ENCODE measurements at places on chromosomes 5 and 9.
A peak's percentile ranks its signal among the peaks of the same experiment; 100 is the strongest.

DNA sequence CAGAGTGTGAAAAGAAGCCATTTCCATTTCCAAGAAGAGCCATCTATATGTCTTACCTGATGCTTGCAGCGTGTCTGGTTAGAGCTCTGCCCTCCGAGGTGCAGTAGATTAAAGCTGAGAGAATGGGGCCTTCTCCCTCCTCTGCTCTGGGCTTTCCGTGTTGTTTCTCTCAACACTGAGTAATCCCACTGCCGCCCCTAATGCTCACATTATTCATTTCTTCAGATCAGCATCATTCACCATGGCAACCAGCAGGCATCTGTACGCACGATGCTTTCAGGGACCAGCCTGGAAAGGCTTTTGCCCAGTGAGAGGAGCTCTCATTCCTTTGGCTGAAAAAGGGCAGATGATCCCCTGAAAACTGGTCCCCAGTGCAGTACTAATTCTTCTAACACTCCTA lies 79.6 kb downstream of the CYFIP2 start:
- peak; percentile 38 for DNase-seq

DNA sequence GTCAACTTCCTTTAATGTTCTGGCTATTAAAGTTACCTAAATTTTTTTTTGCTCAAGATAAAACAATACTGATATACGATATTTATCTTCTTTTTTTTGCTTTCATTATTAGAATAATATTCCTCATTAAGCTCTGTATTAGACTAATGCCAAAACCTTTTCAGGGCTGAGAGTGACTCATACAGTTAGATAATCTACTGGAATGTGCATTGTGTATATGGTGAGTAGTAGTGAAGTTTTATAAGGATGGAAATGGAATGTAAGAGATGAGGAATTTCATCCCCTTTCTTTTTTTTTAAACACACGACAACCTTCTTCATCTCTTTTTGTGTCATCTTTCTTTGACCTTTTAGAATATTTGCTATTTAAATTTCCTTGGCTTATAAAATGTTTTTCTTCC lies 268.6 kb downstream of the ISL1 start:
- DNase-seq = no peak

DNA sequence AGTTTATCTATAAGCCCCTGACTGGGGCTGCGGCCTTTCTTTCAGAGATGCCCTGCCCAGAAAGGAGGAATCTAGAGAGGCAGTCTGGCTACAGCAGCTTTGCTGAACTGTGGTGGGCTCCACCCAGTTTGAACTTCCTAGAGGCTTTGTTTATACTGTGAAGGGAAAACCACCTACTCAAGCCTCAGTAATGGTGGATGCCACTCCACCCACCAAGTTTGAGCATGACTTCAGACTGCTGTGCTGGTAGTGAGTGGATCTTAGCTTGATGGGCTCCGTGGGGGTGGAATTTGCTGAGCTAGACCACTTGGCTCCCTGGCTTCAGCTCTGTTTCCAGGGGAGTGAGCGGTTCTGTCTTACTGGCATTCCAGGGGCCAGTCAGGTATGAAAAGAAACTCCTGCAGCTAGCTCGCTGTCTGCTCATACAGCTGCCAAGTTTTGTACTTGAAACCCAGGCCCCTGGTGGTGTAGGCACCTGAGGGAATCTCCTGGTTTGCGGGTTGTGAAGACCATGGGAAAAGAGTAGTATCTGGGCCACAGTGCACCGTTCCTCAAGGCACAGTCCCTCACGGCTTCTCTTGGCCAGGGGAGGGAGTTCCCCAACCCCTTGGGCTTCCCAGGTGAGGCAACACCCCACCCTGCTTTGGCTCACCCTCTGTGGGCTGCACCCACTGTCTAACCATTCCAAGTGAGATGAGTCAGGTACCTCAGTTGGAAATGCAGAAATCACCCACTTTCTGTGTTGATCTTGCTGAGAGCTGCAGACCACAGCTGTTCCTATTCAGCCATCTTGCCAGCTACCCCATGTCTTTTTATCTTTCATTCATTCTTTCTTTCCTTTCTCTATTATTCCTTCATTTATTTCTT lies 211.8 kb upstream of the C9orf72 start:
- DNase-seq = peak; percentile 35

DNA sequence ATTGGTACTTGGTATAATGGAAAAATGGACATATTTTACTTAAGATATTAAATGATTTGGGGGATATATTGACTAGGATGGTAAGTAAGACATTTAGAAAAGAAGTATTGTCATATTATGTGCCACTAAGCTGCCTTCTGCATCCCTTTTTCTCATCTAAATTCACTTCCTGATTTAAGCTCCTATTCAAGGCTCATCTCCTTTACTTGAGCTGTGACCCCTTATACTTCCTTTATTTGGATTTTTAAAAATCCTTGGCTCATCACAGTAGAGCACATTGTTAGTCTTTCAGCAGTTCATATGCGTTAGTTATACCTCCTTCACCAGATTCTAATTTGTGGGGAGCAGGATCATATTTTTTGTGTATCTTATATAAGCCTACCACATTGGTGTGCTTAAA lies 6.6 kb downstream of the COMMD10 start:
- no peak for DNase-seq

DNA sequence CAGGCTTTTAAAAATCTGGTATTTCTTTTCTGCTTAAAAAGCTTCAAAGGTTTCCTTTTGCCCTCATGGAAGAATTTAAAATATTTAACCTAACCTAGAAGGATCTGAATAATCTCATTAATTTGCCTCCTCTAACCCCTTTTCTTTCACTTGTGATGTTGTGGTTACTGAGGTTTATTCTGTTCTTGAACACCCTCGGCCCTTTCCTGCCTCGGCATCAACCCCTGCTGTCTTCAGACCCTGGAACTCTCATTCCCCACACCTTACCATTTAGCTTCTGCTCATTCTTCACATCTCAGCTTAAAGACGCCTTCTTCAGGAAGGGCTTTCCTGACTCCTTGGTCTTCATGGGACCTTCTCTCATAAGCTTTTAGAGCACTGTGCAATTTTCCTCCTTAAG lies 131.4 kb upstream of the MAN2A1 start:
- no peak for DNase-seq

- DNase-seq = no peak
Observed at GRCh38 chr9:81986051-81986450, 2.5 kb upstream of the SPATA31D1 start.

DNA sequence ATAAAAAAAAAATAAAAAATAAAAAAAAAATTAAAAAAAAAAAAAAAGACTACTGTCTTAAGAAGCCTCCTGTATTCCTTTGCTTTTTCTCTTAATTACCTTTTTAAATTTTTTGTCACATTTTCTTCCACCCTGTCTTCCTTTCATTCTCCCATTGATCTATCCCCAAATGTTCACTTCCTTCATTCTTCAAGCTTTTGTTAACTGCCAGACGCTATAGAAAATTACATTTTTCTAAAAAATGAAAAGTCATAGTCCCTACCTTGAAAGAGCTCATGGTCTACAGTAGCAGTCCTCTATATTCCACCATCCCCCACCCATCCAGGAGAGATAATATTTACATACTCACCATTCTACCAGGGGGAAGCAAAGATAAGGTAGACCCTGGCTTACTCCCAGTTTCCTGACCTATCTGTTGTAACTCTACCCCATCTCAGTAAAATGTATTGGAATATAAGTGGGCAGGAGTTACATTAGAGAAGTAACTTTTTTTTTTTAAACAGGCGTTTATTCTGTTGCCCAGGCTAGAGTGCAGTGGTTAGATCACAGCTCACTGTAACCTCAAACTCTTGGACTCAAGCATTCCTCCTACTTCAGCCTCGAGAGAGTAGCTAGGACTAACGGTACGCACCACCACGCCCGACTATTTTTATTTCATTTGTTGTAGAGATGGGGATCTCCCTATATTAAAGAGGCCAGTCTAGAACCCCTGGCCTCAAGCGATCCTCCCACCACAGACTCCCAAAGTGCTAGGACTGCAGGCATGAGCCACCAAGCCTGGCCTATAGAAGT lies 3.8 kb upstream of the PRKAA1 start:
- no peak for DNase-seq

GRCh38 chr9:126611193-126611591 lies 2.5 kb upstream of the LMX1B start:
- DNase-seq = no peak

GRCh38 chr9:96501633-96502538 lies 51.9 kb downstream of the HABP4 start:
- no peak for DNase-seq

DNA sequence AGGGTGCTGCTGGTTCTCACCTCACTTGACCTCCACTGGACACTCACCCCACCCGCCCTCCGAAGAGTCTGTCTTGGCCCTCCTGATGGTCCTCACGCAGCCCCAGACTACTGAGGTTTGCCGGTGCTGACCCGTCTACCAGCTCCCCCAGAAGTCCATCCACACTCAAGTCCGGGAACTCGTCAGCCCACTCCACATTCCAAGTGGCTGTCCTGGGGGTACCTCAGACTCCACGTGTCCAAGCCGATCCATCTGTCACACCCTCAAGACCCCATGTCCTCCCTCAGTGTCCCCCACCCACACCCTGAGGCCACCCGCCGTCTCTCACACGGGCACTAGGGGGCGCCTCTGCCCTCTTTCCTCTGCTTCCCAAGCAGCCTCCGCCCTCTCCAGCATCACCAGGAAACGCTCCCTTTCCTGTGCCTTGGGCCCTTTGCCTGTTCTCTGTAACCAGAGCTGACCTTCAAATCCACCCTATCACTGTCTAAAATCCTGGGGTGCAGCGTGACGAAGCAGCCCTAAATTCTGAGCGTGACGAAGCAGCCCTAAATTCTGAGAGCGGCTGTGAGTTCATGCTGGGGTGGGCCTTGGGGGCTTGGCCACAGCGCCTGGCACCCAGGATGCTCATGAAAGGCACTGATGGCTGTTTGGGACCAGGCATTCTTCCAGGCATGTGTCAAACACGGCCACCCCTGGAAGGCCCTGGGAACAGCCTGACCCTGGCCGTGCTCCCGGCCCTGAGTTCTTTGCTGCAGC lies 95.7 kb downstream of the KCNT1 start:
- peak; percentile 63 for DNase-seq

DNA sequence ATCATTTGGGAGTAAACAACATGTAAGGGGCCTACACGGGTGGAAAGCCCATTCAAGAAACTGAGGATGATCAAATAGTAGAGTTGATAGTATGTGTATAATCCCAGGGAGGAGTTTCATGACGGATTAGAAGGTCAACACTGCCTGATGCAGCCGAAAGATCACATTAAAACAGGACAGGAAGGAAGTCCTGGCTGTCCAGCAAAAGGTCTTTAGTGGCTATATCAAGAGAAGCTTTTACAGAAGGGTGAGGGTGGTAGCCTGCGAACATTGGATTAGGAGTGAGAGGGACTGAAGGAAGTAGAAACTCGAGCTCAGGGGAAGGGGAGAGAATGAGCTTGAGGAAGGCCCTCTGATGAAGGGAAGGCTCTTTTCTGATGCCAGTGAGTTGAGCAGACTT lies 36.0 kb downstream of the DOCK8 start:
- DNase-seq = no peak

GRCh38 chr9:128887914-128888350 lies 6.0 kb downstream of the LRRC8A start:
- no peak for DNase-seq

GRCh38 chr9:83432104-83432627 lies 106.0 kb downstream of the FRMD3 start:
- no peak for DNase-seq

GRCh38 chr5:128674837-128675446 lies 136.9 kb upstream of the FBN2 start:
- peak; percentile 50 for DNase-seq

DNA sequence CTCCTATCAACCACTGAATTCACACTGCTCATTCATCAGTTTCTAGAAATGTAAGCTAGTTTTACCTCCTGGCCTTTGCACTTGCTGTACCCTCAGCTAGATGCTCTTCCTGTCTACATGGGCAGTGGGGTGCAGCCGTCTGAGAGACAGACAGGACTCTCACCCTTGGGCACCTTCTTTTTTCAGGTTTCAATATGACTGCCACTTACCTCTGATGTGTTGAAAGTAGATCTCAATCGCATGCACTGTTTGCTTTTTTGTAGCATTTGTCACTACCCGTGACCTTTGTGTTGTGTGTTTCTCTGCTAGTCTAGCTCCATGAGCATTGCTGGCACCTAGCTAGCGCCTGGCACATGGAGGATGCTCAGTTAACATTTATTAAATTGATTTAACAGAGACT lies 403.1 kb upstream of the TRPC7 start:
- no peak for DNase-seq

GRCh38 chr9:106779796-106780195 lies 83.2 kb upstream of the ZNF462 start:
- DNase-seq = no peak
